ENCODE measurements at places on chromosomes 3 and 15. TPM values are rescaled to one million over a fixed set of nuclear protein-coding genes. Genes with fewer than 3 reads are reported as not detected.

The HCLS1 gene
- 7.2 TPM for total RNA-seq

The LRRC3B gene
- total RNA-seq: not detected

The LAMB2 gene
- total RNA-seq: 458 TPM

The SCG5 gene
- 13.7 TPM for total RNA-seq

The SLC12A8 gene
- 79.0 TPM for total RNA-seq

The STRIT1 gene
- total RNA-seq: not detected

The PGBD4 gene
- 1.8 TPM for total RNA-seq

The CHRNA7 gene
- total RNA-seq: 0.28 TPM

The DNAJC13 gene
- total RNA-seq: 54.3 TPM

The TMEM41A gene
- 6.6 TPM for total RNA-seq

The KBTBD12 gene
- not detected for total RNA-seq

The CHRNA3 gene
- total RNA-seq: not detected

The NXPE3 gene
- 22.8 TPM for total RNA-seq

The PRR20G gene
- total RNA-seq: not detected

The FMN1 gene
- 1.0 TPM for total RNA-seq

The LRRC2 gene
- total RNA-seq: 6.0 TPM

The FGF7 gene
- total RNA-seq: 976 TPM

The TBCCD1 gene
- total RNA-seq: 13.6 TPM

The GRAMD1C gene
- total RNA-seq: 1.3 TPM

The ZNF385D gene
- 0.14 TPM for total RNA-seq

The EFCC1 gene
- not detected for total RNA-seq

The TNNC1 gene
- 1.8 TPM for total RNA-seq

The CD86 gene
- total RNA-seq: not detected

The IL16 gene
- total RNA-seq: 1.6 TPM

The MCF2L2 gene
- total RNA-seq: 0.37 TPM

The METTL6 gene
- 30.9 TPM for total RNA-seq

The TM4SF18 gene
- total RNA-seq: 0.92 TPM

The SCN5A gene
- total RNA-seq: 0.37 TPM

The SETD5 gene
- total RNA-seq: 38.9 TPM

The OR5K2 gene
- not detected for total RNA-seq

The SLC6A6 gene
- 3.1 TPM for total RNA-seq

The SERINC4 gene
- 0.09 TPM for total RNA-seq

The UNC45A gene
- 91.3 TPM for total RNA-seq

The GOLGA8S gene
- under 0.01 TPM for total RNA-seq

The TRIM42 gene
- not detected for total RNA-seq

The ARPP21 gene
- total RNA-seq: not detected

The CRBN gene
- total RNA-seq: 58.1 TPM

The SERPINI2 gene
- not detected for total RNA-seq

The SOX14 gene
- not detected for total RNA-seq

The SLC28A1 gene
- not detected for total RNA-seq

The UBAP1L gene
- 0.71 TPM for total RNA-seq

The MYRIP gene
- under 0.01 TPM for total RNA-seq

The TM6SF1 gene
- total RNA-seq: 0.55 TPM

The INO80 gene
- 16.2 TPM for total RNA-seq

The HMG20A gene
- total RNA-seq: 20.2 TPM

The ZIC1 gene
- not detected for total RNA-seq

The ADAMTS9 gene
- total RNA-seq: 5.2 TPM

The CTXN2 gene
- not detected for total RNA-seq

The RHOA gene
- 401 TPM for total RNA-seq

The MKRN2OS gene
- not detected for total RNA-seq

Measured in smooth muscle cell of bladder (primary cell).